ENCODE measurements at places on chromosomes 3 and 15. TPM values are rescaled to one million over a fixed set of nuclear protein-coding genes. Genes with fewer than 3 reads are reported as not detected.

GRCh38 chr3:49165771-49166751 is at the start of gene CCDC71:
TSS of gene CCDC71 (minus strand) at chr3:49166331. CDS start at chr3:49164208, 2,123 bp downstream.
- no peak for DNase-seq
- H3K36me3 ChIP-seq, result peaks cover 9% of the 10 kb centered on the region
- H3K27me3 ChIP-seq, result no peaks in the 10 kb centered on the region
- peak within 1 kb of the TSS; percentile 77 for H3K4me3 ChIP-seq
- H3K27ac ChIP-seq, result peak within 1 kb of the TSS; percentile 80
- H3K4me1 ChIP-seq, result peaks cover 23% of the 10 kb centered on the region

GRCh38 chr3:62682826-62683225 is 192.4 kb downstream of the CADPS start:
- H3K36me3 ChIP-seq, result no peaks in the 10 kb centered on the region
- no peaks in the 10 kb centered on the region for H3K4me1 ChIP-seq
- no peak for DNase-seq
- H3K4me3 ChIP-seq, result no peak overlapping the region
- no peaks in the 10 kb centered on the region for H3K27me3 ChIP-seq

- H3K4me1 ChIP-seq, result no peaks in the 10 kb centered on the region
- H3K36me3 ChIP-seq, result no peaks in the 10 kb centered on the region
- DNase-seq, result no peak
- no peak within 1 kb of the TSS for H3K27ac ChIP-seq
- no peaks in the 10 kb centered on the region for H3K27me3 ChIP-seq
Observed at GRCh38 chr3:122055215-122055614, at the start of gene CD86. TSS of gene CD86 (plus strand) at chr3:122055362. CDS start at chr3:122055490, 128 bp downstream.

DNA sequence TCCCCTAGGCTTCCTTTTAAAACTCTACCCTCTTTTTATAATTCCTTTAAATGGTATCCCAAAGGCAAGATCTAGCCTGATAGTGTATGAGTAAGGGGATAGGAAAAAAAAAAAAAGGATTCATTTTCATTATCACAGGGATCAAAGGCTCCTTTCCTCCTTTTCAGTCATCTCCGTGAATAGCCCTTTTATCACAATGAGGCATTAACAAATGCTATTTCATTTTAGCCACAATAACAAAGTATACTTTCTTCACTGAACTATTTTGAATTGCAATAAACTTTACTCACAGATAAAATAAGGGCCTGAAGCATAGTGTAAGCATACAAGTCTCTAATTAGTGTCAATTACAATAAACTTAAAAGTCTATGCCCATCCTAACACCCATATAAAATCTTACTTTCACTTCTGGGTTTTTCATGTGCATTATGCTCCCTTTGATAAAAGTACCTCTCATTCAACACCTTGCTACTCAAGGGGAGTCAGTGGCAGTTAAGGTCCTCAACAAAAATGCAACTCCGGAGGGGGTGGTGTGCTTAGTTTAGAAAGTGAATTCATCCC is 8.6 kb downstream of the HIGD1A start:
- no peak overlapping the region for H3K4me3 ChIP-seq
- no peak for DNase-seq
- H3K27me3 ChIP-seq, result no peaks in the 10 kb centered on the region
- no peak overlapping the region for H3K27ac ChIP-seq

The TOPAZ1 gene
- not detected for total RNA-seq

The GP5 gene
- total RNA-seq, result not detected

GRCh38 chr15:36797128-36797527 is 217.7 kb downstream of the CDIN1 start:
- no peak overlapping the region for H3K4me3 ChIP-seq
- no peaks in the 10 kb centered on the region for H3K36me3 ChIP-seq
- H3K4me1 ChIP-seq, result no peaks in the 10 kb centered on the region

- no peaks in the 10 kb centered on the region for H3K27me3 ChIP-seq
- H3K4me1 ChIP-seq, result no peaks in the 10 kb centered on the region
- no peak for DNase-seq
- no peaks in the 10 kb centered on the region for H3K36me3 ChIP-seq
- no peak overlapping the region for H3K27ac ChIP-seq
- H3K4me3 ChIP-seq, result no peak overlapping the region
Observed at GRCh38 chr3:71944482-71945065, 159.6 kb upstream of the PROK2 start.

The SLCO2A1 gene
- total RNA-seq, result 1.4 TPM

- H3K27ac ChIP-seq, result no peak overlapping the region
- H3K4me3 ChIP-seq, result no peak overlapping the region
- H3K36me3 ChIP-seq, result no peaks in the 10 kb centered on the region
- DNase-seq, result no peak
- no peaks in the 10 kb centered on the region for H3K4me1 ChIP-seq
- no peaks in the 10 kb centered on the region for H3K27me3 ChIP-seq
Observed at GRCh38 chr3:195931582-195932273, 23.4 kb upstream of the TNK2 start.

- no peak for DNase-seq
- H3K4me1 ChIP-seq, result peaks cover 28% of the 10 kb centered on the region
- H3K36me3 ChIP-seq, result no peaks in the 10 kb centered on the region
- no peaks in the 10 kb centered on the region for H3K27me3 ChIP-seq
Observed at GRCh38 chr3:160758929-160759577, 3.0 kb downstream of the PPM1L start.

DNA sequence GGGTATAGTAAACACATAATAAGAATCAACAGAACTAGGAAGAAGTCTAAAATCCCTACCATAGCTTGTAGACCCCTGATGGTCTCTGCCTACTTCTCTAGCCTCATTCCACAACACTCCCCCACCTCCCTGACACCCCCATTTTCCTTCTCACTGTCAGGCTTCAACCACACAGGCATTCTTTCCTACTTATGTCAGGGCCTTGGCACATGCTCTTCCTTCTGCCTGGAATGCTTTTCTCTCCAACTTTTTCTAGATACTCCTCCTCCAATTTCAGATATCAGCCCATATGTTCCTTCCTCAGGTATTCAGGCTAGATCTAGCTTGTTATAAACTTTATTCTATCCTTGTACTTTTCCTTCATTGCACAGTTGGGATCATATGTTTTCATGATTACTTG is 106.0 kb upstream of the MRPL3 start:
- no peak for DNase-seq
- H3K36me3 ChIP-seq, result no peaks in the 10 kb centered on the region
- no peaks in the 10 kb centered on the region for H3K27me3 ChIP-seq
- no peak overlapping the region for H3K27ac ChIP-seq

Data from gastrocnemius medialis (tissue), 4 donors.